Activated T-cell treated with anti-CD3 and anti-CD28 coated beads, Interleukin-2, amount 50 U/mL, for 72 hours (primary cell): ENCODE measurements at places on chromosomes 2 and 18. TPM values are rescaled to one million over a fixed set of nuclear protein-coding genes. Genes with fewer than 3 reads are reported as not detected.

The CAPN13 gene
- total RNA-seq: not detected

DNA sequence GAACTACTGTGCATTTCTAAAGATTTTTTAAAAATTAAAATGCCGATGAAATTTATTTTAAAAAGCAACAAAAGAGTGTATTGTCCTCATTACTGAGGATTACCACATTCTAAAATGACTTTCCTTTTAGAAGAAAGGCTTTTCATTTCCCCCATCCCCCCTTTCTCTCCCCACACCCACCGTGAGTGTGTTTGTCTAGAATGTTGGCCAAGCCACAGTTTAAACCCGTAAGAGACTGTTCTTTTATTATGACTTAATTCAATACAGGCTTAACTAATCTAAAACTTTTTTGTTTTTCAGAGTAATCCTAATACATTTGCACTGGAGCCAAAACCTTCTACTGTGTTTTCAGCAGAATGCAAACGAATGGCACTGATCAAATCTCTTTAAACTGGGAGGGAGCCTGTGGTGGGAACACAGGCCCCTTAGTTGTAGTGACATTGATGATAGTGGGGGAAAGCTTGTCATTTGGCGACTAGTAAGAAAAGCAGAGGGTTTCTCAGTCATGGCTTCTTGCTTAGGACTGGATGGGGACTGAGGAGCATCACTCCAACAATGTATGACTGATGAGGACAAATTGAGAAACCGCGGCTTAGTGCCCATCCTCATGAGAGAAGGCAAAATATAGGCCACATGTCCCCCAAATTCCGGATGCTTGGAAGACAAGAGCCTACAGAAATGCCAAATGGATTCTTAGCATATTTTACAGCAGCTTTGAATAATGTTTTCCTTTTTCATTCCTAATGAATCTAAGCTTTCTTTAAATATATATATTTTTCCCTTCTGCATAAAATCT lies 154.0 kb upstream of the SMIM21 start:
- peaks cover 8% of the 10 kb centered on the region for H3K27me3 ChIP-seq
- H3K4me1 ChIP-seq: no peaks in the 10 kb centered on the region
- no peak overlapping the region for H3K4me3 ChIP-seq
- no peak for DNase-seq

DNA sequence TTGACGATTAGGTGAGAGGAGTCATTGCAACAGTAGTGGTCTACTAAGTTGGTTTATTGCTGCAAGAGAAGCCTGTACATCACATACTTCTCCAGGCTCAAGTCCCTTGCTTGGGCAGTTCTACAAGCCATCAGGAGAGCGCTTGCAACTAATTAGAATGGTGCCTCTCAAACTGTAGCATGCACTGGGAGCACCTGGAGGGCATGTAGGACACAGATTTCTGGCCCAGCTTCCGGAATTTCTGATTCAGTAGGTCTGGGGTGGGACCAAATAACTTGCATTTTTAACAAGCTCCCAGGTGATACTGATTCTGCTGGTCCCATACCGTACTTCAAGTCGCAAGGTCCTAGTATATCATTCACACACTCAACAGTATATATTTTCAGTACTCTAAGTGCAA lies 34.5 kb upstream of the CCDC88A start:
- no peaks in the 10 kb centered on the region for H3K4me1 ChIP-seq
- H3K27me3 ChIP-seq: no peaks in the 10 kb centered on the region
- DNase-seq: no peak
- H3K4me3 ChIP-seq: no peak overlapping the region
- no peaks in the 10 kb centered on the region for H3K36me3 ChIP-seq

The TEX44 gene
- total RNA-seq: not detected

The ALK gene
- total RNA-seq: not detected

- H3K4me3 ChIP-seq: no peak overlapping the region
- peaks cover 7% of the 10 kb centered on the region for H3K27me3 ChIP-seq
- no peaks in the 10 kb centered on the region for H3K4me1 ChIP-seq
- H3K27ac ChIP-seq: no peak overlapping the region
- no peak for DNase-seq
Measured at GRCh38 chr2:16526193-16526592, 139.4 kb downstream of the CYRIA start.

The FAM237A gene
- total RNA-seq: not detected

GRCh38 chr2:99448556-99448955 lies 41.3 kb downstream of the REV1 start:
- peaks cover 24% of the 10 kb centered on the region for H3K4me1 ChIP-seq
- H3K27me3 ChIP-seq: no peaks in the 10 kb centered on the region
- DNase-seq: no peak
- no peak overlapping the region for H3K27ac ChIP-seq

The POMC gene
- total RNA-seq: 12.5 TPM

The RAB17 gene
- 0.09 TPM for total RNA-seq

The COL4A4 gene
- total RNA-seq: 0.16 TPM

- peaks cover 6% of the 10 kb centered on the region for H3K36me3 ChIP-seq
- peaks cover 29% of the 10 kb centered on the region for H3K4me1 ChIP-seq
- no peak overlapping the region for H3K27ac ChIP-seq
- no peak for DNase-seq
- H3K27me3 ChIP-seq: no peaks in the 10 kb centered on the region
Measured at GRCh38 chr2:31979018-31979417, 31.8 kb downstream of the MEMO1 start.

DNA sequence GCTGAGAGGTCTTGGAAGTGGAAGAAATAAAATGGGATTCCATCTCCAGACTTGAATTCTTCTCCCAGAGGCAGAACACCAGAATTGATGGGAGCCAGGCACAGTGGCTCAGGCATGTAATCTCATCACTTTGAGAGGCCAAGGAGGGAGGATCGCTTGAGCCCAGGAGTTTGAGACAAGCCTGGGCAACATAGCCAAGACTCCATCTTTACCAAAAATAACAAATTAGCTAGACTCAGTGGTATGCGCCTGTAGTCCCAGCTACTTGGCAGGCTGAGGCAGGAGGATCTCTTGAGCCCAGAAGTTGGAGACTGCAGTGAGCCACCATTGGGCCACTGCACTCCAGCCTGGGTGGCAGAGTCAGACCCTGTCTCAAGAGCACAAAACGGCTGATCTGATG lies 144.3 kb downstream of the C1D start:
- no peaks in the 10 kb centered on the region for H3K4me1 ChIP-seq
- H3K36me3 ChIP-seq: no peaks in the 10 kb centered on the region
- peaks cover 15% of the 10 kb centered on the region for H3K27me3 ChIP-seq
- no peak for DNase-seq
- no peak overlapping the region for H3K4me3 ChIP-seq
- no peak overlapping the region for H3K27ac ChIP-seq
